Neural progenitor cell (in vitro differentiated cells): ENCODE measurements at places on chromosomes 6 and 20. TPM values are rescaled to one million over a fixed set of nuclear protein-coding genes. Genes with fewer than 3 reads are reported as not detected.
A peak's percentile ranks its signal among the peaks of the same experiment; 100 is the strongest.

DNA sequence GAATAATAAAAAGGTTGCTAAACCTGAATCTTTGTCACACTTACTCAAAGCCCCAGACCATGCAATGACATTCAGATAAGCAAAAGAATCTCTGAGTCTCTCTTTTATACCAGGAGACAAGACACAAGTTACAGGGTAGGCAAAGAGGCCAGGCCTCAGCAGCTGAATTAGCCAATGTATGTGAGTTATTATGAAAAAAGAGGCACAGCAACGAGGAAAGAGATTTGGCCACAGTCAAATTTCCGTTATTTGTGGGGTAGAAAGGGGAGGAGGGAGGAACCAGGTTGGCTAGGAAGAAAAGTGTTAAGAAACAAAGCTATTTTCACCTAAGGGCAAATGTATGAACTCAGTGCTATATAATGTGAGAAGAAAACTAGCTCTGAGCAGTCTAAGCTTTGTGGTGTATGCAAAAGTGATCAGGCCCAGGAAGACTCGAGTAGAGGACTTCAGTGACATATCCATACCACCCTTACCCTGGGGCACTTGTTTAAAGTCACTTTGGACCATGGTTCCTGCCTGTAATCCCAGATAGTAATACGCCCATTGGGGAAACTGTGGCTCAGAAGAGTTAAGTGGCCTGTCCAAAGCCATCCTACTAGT lies 19.1 kb downstream of the IPCEF1 start:
- DNase-seq, result no peak
- no peaks in the 10 kb centered on the region for H3K36me3 ChIP-seq
- no peak overlapping the region for H3K27ac ChIP-seq
- no peak overlapping the region for H3K4me3 ChIP-seq

DNA sequence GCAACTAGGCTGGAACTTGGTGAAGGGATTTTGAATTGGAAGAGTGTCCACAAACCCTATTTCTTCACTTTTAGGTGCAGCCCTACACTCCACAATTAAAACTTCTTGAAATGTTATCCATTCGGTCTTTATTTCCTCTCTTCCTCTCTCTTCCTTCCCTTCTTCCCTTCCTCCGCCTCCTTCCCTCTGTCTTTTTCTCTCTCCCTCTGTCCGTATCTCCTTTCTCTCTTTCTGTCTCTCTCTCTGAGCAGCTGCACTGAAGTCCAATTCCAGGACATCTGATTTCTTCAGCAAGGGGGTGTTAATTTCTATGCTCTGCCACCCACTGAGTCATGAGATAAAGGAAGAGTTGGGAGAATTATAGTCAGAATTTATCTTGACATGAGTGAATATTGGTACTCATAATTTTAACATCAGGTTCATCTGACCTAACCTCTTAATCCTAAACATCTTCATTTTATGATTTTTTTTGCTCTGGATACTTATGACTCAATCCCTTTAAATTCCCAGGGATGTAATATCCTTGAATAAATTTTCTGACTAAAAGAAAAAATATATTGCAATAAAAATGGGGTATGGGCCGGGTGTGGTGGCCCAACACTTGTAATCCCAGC lies 84.2 kb downstream of the BCAS1 start:
- DNase-seq, result no peak
- no peak overlapping the region for H3K27ac ChIP-seq
- no peaks in the 10 kb centered on the region for H3K27me3 ChIP-seq
- H3K4me3 ChIP-seq, result no peak overlapping the region
- H3K4me1 ChIP-seq, result no peaks in the 10 kb centered on the region

GRCh38 chr6:7101290-7101689 lies 6.5 kb upstream of the RREB1 start:
- H3K27me3 ChIP-seq, result peaks cover 7% of the 10 kb centered on the region
- H3K4me3 ChIP-seq, result no peak overlapping the region
- peaks cover 5% of the 10 kb centered on the region for H3K4me1 ChIP-seq
- no peak for DNase-seq
- H3K27ac ChIP-seq, result no peak overlapping the region

DNA sequence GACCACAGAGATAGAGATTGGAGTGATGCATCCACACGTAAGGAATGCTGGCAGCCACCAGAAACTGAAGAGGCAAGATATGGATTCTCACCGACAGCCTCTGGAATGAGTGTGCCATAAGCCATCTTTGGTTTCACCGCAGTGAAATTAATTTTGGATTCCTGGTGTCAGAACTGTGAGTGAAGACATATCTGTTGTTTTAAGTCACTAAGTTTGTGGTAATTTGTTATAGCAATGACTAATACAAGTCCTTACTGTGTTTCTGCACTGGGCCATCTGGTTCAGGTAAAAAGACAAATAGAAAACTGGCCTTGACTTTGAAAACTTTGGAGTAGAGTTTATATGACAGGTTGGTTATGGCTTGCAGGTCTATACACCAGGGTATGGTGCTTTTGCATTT lies 261.9 kb downstream of the PHF3 start:
- H3K27ac ChIP-seq, result no peak overlapping the region
- H3K4me1 ChIP-seq, result no peaks in the 10 kb centered on the region
- no peak for DNase-seq

Gene CHRNA4
- 0.68 TPM in 1 of 2 replicates, not detected in the other for total RNA-seq

DNA sequence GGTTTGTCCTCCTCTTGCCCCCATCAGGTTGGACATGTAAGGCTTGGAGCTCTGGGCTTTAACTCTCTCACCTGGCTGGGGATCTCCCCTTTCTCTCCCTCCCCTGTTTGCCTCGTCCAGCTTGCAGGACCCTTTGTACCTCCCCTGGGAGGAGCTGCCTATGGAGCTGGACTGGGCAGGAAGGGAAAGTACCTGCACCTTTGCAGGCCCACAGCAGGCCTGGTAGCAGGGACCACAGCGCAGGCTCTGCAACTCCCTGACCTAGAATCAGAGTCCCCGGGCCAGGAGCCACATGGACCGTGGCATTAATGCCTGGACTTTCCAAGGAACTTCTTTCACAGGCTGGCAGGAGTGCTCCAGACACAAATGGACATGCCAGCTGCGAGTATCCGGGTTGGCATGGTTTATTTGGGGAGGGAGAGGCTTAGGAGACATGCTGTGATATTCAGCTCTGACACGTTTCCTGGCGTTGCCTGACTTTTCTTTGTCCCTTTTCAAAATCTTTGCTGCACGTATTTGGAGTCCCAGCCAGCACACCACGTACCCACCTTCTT lies 268.5 kb upstream of the EXOC2 start:
- H3K4me3 ChIP-seq, result no peak overlapping the region
- peaks cover 14% of the 10 kb centered on the region for H3K4me1 ChIP-seq
- H3K27me3 ChIP-seq, result no peaks in the 10 kb centered on the region
- no peak for DNase-seq

DNA sequence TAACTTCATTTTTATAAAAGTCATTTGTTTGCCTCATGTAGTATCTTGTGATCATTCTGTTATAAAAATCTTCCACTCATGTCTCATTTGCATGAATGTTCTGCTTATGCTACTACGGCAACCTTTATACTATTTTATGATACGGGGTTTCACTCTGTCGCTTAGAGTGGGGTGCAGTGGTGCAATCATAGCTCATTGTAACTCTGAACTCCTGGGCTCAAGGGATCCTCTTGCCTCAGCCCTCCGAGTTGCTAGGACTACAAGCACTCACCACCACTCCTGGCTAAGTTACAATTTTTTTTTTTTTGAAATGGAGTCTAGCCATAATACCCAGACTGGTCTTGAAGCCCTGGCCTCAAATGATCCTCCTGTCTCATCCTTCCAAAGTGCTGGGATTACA lies 154.4 kb upstream of the PREP start:
- no peak for DNase-seq
- no peak overlapping the region for H3K4me3 ChIP-seq
- H3K27ac ChIP-seq, result no peak overlapping the region

DNA sequence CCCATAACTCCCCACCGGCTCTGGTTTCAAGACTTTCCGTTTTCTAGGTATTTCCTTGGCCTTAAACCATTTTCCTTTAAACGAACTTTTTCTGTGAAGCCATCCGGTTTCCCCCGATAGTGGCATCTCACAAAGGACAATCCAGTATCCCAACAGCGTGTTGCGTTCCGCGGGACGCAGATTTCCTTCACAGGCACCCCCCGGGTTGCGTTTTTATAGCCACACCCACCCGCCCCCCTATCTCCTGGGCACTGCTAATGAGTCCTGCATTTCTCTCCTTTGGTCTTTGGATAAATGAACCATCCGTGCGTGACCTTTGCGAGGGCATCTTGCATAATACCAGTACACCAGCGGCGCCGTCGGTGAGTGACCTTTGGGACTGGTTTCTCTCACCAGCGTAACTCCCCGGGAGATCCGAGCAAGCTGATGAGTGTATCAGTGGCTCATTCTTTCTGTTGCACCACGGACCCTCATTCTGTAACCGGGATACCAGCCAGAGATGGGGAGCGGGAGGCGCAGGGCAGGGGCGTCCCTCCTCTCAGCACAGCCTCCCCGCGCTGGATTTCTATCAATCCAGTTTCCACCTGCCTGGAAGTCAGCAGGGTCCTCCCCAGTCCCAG lies 586 bp upstream of the NQO2 start:
- peak overlapping the region; percentile 79 for H3K4me3 ChIP-seq
- peaks cover 12% of the 10 kb centered on the region for H3K4me1 ChIP-seq
- peaks cover 25% of the 10 kb centered on the region for H3K27me3 ChIP-seq
- H3K27ac ChIP-seq, result no peak overlapping the region
- H3K36me3 ChIP-seq, result no peaks in the 10 kb centered on the region
- no peak for DNase-seq

DNA sequence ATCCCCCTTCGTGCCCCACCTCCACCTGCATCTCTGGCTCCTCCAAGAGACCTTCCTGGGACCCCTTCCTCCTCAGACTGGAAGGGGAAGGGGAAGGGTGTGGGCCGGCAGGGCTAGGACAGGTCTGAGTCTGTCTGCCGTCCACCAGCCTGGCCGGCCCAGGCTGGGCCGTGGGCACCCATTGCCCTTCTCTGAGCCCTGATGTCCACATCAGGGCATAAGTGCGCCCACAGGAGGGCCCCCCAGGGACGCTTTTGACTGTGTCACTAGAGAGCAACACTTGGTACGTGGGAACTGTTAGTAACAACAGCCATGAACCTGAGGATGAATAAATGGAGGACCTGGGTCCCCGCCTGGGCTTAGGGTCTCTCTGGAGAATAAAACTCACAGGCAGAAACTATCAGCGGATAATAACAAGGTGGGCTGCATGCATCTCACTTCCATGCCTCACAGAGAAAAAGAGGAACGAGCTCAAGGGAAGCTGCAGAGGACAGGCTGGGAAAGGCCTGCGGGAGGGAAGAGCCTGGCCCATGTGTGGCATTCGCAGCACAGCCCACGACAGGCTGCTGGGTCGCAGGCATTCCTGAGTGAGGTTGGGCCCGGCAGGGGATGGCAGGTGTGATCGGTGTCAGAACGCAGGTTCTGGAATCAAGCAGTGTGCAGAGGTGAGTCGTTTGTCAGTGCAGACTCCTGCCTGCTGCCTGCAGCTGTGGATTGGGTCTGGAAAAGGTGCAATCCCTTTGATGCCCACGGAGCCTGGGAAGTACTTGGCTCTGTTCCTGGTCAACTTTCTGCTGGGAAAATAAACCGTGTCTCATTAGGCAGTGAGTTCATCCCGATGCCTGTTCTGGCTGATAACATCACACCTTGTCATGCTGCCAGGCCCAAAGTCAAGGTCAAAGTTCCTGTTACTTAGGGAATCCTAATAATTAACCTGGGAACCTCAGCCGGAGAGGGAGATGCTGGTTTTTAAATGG lies 60.9 kb downstream of the BCAS4 start:
- H3K27ac ChIP-seq, result no peak overlapping the region
- H3K36me3 ChIP-seq, result no peaks in the 10 kb centered on the region
- no peak overlapping the region for H3K4me3 ChIP-seq
- H3K4me1 ChIP-seq, result peaks cover 6% of the 10 kb centered on the region

DNA sequence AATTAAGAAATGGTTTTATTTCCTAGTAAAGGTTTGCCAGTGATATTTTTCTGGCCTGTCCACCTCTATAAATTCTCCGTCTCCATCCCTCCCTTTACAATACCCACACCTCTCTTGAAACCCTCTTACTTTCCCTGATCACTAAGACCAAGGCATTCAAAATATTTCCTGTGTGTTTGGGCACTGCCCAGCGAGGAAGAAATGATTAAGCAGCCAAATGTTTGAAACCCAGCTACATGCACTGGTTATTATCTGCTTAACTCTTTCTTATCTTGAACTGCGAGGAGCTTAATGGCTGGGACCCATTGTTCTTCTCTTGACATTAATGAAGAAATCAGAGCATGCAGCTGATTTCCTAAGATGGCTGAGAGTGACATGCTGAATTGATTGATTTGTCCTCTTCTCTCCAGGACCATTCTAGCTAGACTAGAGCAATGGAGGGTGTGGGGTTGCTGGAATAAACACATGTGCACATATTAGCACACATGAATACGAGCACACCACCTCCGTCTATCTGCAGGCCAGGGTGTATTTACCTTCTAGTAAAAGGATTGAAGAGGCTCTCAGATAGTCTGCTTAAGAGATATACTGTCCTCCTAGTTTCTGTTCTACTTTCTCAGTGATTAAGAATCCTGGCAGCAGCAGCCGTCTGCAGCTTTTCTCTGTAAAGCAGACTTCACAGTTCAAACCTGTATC lies 46.1 kb upstream of the PRDM1 start:
- H3K36me3 ChIP-seq, result no peaks in the 10 kb centered on the region
- H3K27ac ChIP-seq, result no peak overlapping the region

DNA sequence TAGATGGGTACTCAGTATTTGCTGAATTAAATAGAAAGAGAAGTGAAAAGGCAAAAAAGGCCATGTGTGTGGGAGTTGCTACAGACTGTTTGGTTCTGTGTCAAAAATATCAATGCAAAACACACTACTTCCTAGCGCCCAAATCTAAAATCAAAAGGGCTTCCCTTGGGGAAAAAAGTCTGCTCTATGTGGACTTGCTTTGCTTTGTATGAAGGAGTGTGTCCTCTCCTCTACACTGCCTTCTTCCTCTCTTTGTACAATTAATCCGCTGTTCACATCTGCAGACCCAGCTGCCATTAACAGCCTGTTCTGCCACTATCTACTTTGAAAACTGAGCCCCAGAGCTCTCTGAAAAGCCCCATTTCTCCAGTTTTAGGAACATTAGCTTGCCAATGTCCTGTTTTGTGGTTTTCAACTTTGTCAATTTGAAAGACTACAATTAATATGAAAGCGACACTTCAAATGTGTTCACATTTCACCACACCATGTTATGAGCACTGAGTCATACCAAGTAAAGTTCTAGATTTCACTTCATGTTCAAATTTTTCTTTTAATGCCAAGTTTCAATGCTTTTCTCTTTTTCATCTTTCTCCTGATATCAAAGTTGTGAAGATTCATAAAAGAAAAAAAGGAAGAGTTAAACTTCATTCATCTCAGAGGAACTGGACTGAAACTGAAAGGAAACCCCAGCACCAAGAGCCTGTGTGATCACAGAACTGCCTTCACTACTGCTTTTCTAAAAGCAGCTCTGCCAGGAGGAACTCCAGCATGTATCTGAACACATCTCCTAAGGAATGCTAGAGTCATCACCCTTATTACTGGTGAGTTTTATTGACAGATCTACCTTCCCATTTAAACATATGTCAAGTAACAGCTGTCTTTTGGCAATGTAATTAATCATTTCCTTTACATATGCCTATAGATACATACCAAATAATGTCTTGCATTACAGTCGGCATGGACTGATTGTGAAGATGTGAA lies 102.6 kb downstream of the KIF13A start:
- H3K36me3 ChIP-seq, result no peaks in the 10 kb centered on the region
- H3K4me3 ChIP-seq, result no peak overlapping the region
- no peak for DNase-seq
- no peaks in the 10 kb centered on the region for H3K27me3 ChIP-seq
- no peak overlapping the region for H3K27ac ChIP-seq

GRCh38 chr6:125671323-125671722 lies 78.1 kb upstream of the HEY2 start:
- H3K36me3 ChIP-seq, result no peaks in the 10 kb centered on the region
- H3K27me3 ChIP-seq, result no peaks in the 10 kb centered on the region
- no peak for DNase-seq
- H3K4me1 ChIP-seq, result peaks cover 6% of the 10 kb centered on the region
- no peak overlapping the region for H3K27ac ChIP-seq
- no peak overlapping the region for H3K4me3 ChIP-seq

Gene RRAGD
- 18.6 and 20.7 TPM in 2 replicates for total RNA-seq
